ENCODE measurements at places on chromosomes 6 and 20. TPM values are rescaled to one million over a fixed set of nuclear protein-coding genes. Genes with fewer than 3 reads are reported as not detected.

Gene KIF25
- polyA plus RNA-seq: 0.25 TPM

Gene HCRTR2
- polyA plus RNA-seq: 0.16 TPM

Gene TRIM10
- polyA plus RNA-seq: not detected

Gene LKAAEAR1
- polyA plus RNA-seq: 0.41 TPM

Gene PLCB4
- 9.4 TPM for polyA plus RNA-seq

Gene KHDC1
- polyA plus RNA-seq: 5.2 TPM
